ENCODE measurements at places on chromosomes 1 and 21.

GRCh38 chr1:85366391-85367170 lies 90.1 kb upstream of the BCL10 start:
- no peak for DNase-seq

DNA sequence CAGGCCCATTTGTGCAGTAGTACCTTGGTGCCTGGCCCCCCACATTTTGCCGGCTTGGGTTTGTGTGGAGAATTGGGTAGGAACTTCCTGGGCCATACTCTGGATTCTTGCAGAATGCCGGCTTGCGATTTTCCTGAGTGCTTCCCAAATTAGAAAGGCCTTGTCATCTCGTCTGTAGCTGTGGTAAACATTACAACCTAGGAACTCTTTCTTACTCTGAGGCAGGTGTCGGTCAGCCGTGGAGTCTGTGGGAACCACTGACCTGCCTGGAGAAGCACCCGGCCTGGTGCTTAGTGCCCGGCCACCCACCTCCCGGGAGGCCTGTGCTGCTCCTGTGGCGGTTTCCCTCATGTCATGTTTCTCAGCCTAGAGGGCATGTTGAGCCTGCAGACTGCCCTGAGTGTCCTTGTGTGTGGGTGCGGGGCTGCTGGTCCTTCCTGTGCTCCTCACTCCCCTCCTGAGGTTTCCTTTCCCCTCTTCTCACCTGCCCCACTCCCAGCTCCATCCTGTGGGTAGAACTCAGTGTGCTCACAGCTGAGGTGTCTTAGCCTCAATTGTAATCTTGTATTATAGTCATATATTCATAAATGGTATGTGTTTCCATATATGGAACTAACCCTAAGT lies 64.7 kb downstream of the S100B start:
- DNase-seq: no peak

DNA sequence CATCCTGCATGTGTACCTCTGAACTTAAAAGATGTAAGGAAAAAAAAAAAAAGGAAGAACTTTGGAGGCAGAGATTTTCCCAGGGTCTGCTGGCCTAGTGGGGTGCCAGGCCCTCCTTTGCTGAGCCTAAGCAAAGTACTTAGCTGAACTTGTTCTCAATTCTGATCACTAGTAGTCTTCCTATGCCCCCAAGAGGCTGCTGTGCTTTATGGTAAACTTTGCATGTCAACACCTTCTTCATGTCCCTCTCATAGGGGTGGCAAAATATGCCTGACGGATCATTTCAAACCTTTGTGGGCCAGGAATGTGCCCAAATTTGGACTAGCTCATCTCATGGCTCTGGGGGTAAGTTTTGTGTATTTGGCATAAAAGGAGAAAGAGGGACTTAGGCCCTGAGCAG lies 1.4 kb upstream of the USP21 start:
- no peak for DNase-seq

GRCh38 chr1:17213148-17213781 lies 8.3 kb downstream of the PADI1 start:
- no peak for DNase-seq

DNA sequence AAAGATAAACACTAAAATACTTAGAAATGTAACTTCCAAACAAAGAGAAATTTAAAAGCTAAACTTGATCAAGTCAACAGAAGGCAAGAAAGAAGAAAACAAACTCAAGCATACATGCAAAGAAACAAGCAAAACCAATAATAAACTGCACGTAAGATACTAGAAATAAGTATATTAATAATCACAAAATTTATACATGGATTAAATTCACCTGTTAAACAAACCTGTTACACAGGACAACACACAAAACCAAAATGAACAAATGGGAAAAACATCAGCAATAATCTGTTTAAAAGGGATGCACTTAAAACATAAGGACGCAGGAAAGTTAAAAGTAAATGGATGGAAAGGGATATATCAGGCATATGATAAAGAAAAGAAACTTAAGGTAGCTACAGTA lies 165.8 kb downstream of the CDC42BPA start:
- DNase-seq: no peak

GRCh38 chr1:22540337-22540736 lies 23.0 kb upstream of the EPHA8 start:
- DNase-seq: no peak
